ENCODE measurements at places on chromosomes 5 and 9. TPM values are rescaled to one million over a fixed set of nuclear protein-coding genes. Genes with fewer than 3 reads are reported as not detected.
A peak's percentile ranks its signal among the peaks of the same experiment; 100 is the strongest.

DNA sequence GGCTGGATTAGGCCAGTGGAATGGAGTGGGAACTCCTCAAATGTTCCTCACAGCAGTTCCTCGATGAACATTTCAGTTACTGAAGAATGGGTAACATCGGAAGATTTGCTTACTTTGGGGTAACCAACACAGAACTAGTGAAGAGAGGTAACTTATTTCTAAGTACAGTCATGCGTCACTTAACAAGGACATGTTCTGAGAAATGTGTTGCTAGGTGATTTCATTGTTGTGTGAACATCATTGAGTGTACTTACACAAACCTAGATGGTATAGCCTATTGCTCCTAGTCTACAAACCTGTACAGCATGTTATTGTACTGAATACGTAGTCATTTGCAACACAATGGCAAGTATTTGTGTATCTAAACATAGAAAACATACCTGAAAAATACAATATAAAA lies 228.3 kb downstream of the MAST4 start:
- no peak for DNase-seq

DNA sequence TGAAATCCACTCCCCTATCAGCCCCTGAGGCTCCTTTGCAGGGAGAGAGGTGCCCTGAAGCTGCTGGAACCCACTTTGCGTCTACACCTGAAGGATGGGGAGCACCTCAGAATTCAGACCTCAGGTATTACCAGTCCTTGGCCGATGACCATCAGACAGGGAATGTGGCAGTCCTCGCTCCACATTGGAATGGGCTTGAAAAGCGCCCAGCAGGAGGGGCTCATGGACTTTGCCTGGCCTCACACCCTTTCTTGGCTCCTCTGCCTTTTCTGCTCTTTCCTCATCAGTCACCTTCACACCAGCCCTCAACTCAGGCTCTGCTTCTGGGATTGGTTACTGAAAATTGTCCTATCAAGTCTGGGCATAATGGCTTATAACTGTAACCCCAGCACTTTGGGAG lies 83.9 kb downstream of the BARX1 start:
- no peak for DNase-seq

GRCh38 chr5:128825826-128826225 lies 139.5 kb upstream of the SLC27A6 start:
- DNase-seq, result peak; percentile 56

DNA sequence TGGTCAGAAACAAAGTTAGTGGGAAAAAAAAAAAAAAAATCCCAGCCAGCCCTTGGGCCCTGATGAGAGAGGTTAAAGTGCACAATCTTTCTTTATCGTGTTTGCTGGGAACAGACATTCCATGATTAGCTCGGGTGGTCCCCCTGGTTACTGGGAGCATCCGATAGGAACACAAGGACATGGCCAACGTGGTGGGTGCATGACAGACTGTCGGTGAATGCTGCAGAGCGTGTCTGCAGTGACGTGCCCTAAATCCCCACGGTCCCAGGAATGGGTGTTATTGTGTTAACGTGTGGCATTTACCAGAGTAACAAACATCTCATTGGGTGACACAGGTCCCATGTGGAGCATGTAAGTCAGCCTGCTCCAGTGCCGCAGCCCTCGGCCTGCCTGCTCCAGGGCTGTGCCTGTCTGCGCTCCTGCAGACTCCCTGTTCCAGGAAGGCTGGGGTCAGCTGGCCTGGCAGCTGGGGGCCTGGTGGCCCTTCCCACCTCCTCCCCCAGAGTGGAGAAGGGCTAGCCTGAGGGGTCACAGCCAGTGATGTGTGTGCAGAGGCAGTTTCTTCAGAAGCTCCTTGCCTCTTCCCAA lies 34.3 kb upstream of the TBC1D2 start:
- DNase-seq, result no peak

DNA sequence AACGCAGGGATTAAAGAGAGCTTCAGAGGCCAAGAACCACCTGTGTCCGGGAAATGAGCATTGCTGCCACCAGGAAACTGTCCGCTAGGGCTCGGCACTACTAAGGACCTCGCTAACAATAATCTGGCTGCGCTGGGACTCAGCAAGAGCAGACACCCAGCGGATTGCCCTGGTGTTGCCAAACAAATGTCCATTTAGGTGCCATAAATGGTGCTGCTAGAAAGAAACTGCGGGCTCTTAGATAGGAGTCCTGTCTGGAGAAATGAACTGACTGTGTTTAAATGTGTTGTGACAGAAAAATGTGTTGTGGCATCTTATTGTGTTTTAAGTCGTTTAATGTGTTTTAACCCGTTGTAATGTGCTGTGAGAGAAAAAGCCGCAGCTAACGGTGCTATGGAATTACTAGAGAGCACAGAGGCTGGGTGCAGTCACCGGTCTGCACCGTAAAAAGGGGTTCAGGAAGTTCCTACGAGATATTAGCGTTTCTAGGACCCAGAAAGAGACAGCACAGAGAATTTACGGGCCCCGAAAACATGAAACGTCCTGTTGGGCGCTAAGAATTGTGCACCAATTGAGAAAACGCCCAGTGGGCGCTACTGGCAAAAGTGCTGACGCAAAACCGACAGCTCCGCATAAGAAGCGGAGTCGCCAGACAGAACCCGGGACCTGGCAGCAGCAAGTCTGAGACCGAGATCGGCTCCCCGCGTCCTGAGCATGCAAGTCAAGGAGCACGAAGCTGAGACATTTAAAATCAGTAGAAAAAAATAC lies 90.6 kb downstream of the ANXA2R start:
- peak; percentile 89 for DNase-seq

GRCh38 chr5:45385321-45386058 lies 310.7 kb downstream of the HCN1 start:
- DNase-seq, result no peak

DNA sequence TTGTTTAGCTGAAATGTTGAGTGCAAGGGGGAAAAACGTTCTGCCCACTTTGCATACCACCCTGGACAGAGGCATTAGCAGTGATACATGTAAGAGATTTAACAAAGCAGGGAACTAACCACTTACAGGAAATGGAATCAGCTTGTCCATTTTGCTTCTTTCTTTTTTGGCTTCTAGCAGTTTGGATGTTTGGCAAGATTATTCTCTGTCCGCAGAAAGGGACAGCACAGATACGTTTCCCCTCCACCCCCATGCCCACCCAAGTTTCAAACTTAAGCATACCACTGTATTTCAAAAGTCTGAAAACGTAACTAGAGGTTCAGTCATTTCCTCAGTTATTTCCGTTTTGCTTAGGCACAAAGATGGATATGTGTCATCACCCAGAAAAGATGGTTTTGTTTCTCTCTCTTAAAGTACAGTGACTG lies 118.4 kb downstream of the GDNF start:
- peak; percentile 24 for DNase-seq

DNA sequence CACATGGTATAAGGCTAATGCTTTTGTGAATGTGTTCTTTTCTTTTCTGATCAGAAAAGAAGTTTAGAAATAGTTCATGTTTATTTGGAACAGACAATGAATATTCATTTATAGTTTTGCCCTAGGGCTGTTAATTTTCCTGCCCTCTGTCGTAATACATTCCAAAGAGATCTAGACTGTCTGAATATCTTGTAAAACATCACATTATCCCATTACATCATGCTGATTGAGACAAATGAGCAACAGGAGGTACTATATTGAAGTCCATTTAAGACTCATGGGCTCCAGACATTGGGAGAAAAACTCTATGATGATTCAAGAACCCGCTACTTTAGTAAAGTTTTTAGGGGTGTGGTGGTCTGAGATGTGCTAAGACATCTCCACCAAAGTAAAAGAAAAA lies 121.2 kb upstream of the MAP1B start:
- DNase-seq, result no peak

GRCh38 chr5:94313188-94313587 lies 305.2 kb downstream of the KIAA0825 start:
- DNase-seq, result no peak

- peak; percentile 54 for DNase-seq
Observed at GRCh38 chr5:9058666-9059065, 487.2 kb downstream of the SEMA5A start.

DNA sequence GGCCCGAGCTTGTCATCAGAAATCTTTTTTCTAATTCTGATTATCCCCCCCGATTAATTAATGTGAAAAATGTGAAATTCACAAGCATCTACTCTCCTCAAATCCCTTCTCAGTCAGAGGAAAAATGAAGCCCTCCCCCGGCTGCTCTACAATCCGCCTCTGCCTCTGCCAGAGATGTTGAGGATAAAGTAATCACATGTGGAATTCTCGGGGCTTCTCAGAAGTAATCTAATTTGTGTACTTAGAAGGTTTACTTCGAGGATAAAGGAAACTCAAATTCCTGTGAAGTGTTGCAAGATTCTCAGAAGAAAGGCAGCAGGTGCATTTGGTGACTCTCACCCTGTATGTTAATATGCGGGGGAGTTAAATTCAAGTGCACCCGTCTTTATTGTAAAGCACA lies 726.1 kb upstream of the ADAMTS16 start:
- DNase-seq, result no peak

- DNase-seq, result peak; percentile 98
Observed at GRCh38 chr9:126914458-126915280, at the start of gene RALGPS1. TSS of gene RALGPS1 (plus strand) at chr9:126914782. CDS start at chr9:126962290, 47,508 bp downstream.

The GTF2H2 gene
- 20.0 TPM for total RNA-seq

The PCDHGA8 gene
- 0.86 TPM for total RNA-seq

The SURF6 gene
- total RNA-seq, result 18.2 TPM
